G401 (cell line): ENCODE measurements at places on chromosomes 6 and 20.

- no peak for DNase-seq
Measured at GRCh38 chr6:159875194-159875593, 15.6 kb upstream of the MAS1 start.

DNA sequence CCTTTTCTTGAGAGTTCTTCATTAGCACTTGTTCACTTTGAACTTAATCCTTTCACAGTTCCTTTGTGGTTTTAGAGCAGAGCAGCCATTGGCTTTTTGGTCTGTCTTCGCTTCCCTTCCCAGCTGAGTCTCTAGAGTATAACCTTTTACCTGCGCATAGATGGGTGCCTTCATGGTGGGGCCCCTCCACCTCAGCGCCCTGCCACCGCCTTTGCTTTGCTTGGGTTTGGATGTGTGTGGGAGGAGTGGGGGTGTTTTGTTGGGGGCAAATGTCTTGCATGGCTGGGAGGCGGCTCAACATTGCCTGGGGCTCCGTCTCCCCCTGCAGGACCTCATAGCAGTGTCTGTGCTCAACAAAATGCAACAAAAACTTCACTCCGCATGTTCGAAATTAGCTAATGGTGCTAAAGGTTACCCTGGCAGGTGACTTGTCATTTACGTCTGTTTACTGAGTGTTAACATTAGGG is 11.9 kb downstream of the PYGB start:
- no peak for DNase-seq

GRCh38 chr6:17879184-17879583 is 108.3 kb downstream of the KIF13A start:
- no peak for DNase-seq

- DNase-seq: no peak
Measured at GRCh38 chr6:144543006-144543871, 258.1 kb downstream of the UTRN start.

GRCh38 chr6:142561511-142562265 is 259.9 kb downstream of the ADGRG6 start:
- no peak for DNase-seq

DNA sequence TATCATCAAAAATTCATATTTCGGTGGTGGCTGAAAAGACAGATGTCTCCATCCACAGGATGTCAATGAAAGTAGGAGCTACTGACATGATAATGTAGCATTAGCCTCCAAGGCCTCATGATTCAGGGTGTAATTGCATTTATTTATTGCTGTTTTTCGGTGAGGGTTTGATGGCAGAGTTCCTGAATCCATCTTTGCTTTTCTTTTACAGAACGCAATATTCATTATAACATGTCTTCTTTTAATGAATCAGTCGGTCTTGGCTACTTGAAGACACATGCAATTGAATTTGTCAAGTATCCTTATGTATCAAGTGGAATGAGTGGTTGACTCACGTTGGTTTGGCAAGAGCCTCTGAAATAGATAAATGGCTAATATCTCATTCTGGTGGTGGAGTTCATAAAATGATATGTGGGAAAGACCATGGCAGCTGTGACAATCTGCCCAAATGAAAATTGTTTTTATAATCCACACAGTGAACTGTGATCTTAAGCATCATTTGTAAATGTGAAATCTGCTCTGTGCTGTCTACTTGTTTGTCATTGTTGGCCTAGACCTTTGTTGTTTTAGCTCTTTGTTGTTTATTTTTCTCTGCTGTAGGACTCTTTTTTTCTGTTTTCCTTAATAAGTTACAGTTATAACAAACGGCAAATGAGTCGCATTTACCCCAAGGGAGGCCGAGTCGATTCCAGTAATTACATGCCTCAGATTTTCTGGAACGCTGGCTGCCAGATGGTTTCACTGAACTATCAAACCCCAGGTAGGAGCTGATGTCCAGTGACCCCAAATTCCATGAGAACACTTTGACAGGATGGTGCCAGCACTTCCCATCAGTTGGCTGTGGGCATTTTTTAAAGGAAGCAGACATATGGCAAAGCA is 105.7 kb upstream of the LAMP5 start:
- peak; percentile 97 for DNase-seq

DNA sequence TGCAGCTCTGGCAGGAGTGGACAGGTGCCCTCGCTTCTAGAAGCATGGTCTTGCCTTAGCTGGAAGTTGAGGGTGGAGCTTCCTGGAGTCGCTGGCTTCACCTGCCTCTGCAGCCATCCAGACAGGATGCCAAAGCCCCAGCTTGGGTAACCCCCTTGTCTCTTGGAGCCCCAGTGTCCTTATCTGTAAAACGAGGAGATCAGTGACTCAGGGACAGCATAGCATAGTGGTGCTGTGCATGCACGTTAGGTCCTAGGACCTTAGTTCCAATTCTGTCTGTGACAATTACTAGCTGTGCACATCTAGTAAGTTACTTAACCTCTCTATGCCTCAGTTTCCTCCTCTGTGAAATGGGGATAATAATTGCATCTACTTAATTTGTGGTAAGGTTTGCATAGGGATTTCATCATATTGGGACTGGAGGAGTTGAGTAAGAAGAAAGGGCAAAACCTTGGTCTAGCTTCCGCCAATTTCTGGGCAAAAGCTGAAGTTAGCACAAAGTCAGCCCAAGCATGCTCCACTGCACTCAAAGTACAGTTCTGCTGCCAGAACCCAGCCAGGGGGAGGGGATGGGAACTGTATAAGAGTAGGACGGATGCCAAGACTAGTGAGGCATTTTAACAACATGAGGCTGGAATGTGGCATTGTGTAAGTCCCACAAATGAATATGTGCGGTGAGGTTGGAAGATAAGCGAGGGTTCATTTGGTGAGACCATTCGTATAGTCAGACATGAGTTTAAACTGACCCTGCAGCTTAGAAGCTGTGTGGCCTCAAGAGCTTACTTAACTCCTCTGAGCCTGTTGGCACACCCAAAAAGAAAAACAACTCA is 24.5 kb downstream of the TOX2 start:
- no peak for DNase-seq

DNA sequence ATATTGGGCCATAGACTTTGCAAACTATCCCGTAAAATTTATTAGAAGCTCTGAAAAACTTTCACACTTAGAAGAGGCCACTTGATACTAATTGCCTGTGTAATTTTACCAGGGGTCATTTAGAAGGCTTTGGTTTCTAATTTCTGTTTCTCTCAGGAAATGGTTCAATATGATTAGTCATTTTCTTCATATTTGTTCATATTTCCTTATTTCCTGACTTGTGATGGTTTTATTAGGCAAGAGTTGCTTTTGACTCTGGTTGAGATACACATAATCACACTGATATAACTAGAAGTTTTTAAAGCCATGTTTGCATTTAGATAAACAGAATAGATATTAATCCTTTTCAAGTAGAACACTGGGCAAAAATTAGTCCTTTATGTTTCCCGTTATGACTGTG is 11.8 kb upstream of the HBS1L start:
- no peak for DNase-seq

GRCh38 chr6:148367411-148368024 is 24.9 kb downstream of the SASH1 start:
- no peak for DNase-seq

DNA sequence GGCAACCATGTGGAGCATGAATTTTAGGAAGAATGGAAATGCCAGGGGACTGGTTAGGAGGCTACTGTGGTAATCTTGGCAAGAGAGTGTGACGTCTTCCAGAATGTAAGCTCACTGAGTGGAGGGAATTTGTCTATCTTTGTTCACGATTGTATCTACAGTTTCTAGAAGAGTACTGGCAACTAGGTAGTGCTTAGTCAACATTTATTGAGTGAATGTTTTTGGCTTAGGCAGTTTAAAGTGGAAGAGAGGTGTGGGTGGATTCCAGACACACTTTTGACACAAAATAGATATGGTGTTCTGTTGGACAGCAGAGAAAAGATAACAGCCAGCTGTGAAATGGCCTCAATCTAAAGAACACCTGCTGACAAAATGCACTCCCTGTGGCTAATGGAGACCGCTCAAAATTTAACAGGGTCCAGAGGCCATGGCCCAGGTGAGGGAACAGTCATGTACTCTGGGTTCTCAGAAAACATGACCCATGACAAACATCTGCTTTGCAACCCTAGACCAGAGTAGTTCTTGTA is 139.3 kb downstream of the GPX5 start:
- no peak for DNase-seq

GRCh38 chr6:150883521-150883920 is 18.0 kb downstream of the MTHFD1L start:
- DNase-seq: no peak

- DNase-seq: no peak
Measured at GRCh38 chr6:84808491-84809061, 44.2 kb upstream of the TBX18 start.

GRCh38 chr6:54299542-54300269 is 8.5 kb upstream of the TINAG start:
- DNase-seq: no peak
